Daoy (cell line): ENCODE measurements at places on chromosomes 11 and 22. TPM values are rescaled to one million over a fixed set of nuclear protein-coding genes. Genes with fewer than 3 reads are reported as not detected.

- DNase-seq: peak; percentile 7
Observed at GRCh38 chr11:10701982-10702381, 8.4 kb upstream of the IRAG1 start.

- no peak for DNase-seq
Observed at GRCh38 chr11:123570939-123571580, 83.4 kb downstream of the SCN3B start.

Gene MUC5AC
- not detected in 2 replicates for total RNA-seq

DNA sequence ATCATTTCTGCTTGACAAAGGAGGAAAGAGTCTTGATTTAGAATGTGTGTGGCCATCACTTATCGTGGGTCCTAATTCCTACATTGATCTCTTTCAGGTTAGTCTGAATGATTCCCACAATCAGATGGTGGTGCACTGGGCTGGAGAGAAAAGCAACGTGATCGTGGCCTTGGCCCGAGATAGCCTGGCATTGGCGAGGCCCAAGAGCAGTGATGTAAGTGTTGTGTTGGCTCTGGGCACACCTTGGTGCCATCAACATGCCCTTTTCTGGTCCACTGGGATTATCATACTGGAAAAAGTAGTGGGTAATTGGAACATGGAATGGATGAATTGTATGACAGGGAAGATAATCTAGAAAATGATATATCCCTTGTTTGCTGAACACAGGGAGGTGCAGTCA, 17.1 kb upstream of the SORL1-AS1 start:
- no peak for DNase-seq

GRCh38 chr11:86969258-86969657, 14.1 kb upstream of the FZD4 start:
- no peak for DNase-seq

DNA sequence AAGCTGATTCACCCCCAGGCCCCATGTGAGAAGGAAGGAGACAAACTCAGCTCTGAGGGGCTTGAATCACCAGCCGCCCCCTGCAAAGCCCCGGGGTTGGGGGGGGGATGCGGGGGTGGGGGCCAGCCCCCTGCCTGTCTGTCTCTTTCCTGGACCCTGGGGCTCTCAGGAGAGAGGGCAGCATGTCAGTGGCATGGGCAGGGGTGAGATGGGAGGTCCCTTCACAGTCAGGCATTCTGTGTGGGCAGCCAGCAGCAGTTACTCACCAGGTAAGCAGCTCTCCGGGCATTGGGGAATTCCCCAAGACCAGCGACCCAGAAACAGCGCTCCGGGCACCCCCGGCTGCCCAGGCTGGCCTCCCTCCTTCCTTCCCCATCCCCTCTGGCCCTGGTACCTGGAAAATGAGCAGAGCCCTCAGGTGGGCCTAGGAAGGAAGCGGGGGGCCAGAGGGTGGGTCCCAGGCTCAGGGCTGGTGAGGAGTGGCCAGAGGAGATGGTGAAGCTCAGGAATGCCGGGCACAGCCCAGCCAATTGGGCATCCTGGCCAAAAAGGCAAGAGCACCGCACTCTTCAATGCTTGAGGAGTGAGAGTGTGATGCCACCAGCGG, 4.2 kb upstream of the LIF start:
- peak; percentile 95 for DNase-seq

DNA sequence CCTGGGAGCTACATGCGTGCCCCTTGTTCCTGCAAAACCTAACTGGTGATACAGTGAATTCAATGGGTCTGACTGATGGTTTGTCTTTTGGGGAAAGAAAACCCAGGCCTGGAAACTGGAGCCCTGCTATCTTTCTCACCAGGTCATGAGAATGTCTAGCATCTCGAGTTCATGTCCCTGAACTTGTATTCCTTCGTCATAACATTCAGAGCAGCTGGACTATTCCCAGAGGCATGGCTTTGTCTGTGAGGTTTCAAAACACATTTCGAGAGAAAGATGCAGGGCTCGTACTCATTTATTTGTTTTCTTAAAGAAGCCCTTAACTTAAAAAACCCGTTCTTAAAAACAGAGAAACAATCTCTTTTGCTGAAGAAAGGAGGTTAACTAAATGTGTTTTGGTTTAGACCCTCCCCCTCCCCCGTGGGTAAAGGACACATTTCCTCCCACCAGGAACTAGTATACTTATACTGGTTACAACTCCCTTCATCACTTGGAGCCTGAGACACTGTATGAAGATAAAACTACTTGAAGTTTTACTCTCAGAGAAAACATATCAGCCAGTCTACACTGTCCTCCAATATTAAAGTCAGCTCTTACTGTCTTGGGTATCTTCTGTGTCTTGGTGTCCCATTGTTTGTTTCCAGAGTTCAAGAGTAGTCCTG, 43.2 kb downstream of the ME3 start:
- DNase-seq: no peak

DNA sequence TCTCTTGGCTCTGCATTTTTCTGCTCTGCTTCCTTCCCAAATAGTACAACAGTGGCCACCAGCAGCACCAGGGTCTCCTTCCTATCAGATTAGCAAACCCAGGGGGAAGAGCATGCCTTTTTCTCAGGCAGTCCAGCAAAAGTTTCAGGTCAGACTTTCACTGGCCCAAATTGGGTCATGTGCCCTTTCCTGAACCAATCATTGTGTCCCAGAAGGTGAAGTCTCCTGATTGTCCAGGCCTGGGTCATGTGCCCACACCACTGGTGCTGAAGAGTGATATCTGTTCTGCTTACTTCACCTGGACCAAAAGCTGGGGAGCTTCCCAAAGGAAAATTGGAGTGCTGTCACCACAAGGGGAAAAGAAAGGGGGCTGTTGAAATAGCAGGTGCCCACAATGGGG, 64.1 kb upstream of the ALX4 start:
- no peak for DNase-seq
